ENCODE measurements at places on chromosomes 4 and X. TPM values are rescaled to one million over a fixed set of nuclear protein-coding genes. Genes with fewer than 3 reads are reported as not detected.

FHDC1 gene
- 3.8 TPM for total RNA-seq

FATE1 gene
- total RNA-seq, result not detected

MFAP3L gene
- 6.6 TPM for total RNA-seq

DUSP21 gene
- not detected for total RNA-seq

- DNase-seq, result no peak
Observed at GRCh38 chrX:10630320-10630719, 9.9 kb upstream of the MID1 start.

GRCh38 chrX:135981010-135981409 is 4.2 kb upstream of the SLC9A6 start:
- DNase-seq, result no peak

GRCh38 chrX:24395775-24396174 is 35.3 kb downstream of the SUPT20HL1 start:
- peak; percentile 76 for DNase-seq

Measured in NCI-H460 (cell line).